ENCODE measurements at places on chromosomes 7 and 10. TPM values are rescaled to one million over a fixed set of nuclear protein-coding genes. Genes with fewer than 3 reads are reported as not detected.
A peak's percentile ranks its signal among the peaks of the same experiment; 100 is the strongest.

GRCh38 chr7:130070861-130071622 lies 708 bp downstream of the KLHDC10 start:
- no peaks in the 10 kb centered on the region for H3K27me3 ChIP-seq
- H3K4me3 ChIP-seq = peak overlapping the region; percentile 86
- H3K36me3 ChIP-seq = peaks cover 10% of the 10 kb centered on the region

The ANKRD1 gene
- total RNA-seq = not detected

DNA sequence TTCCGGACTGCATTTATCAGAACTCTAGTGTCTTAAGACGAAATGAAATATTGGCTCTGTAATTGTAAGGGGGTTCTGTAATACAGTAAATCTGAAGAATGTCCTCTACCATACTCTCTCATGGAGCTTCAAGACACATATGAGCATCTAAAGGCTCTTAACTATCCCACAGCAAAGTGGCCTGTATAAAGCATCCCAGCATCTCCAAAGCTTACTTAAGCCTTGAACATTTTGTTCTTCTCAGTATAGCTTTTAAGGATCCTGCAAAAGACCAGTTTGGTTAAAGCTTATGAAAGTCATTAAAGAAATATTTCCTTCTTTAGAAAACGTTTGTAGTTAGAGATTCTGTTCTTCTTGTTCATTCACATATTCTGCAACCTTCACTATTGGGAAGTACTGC lies 75.1 kb downstream of the HGF start:
- H3K27me3 ChIP-seq = no peaks in the 10 kb centered on the region
- DNase-seq = no peak
- H3K36me3 ChIP-seq = no peaks in the 10 kb centered on the region
- H3K27ac ChIP-seq = no peak overlapping the region

The KCNH2 gene
- not detected for total RNA-seq
